Activated gamma-delta T cell treated with Interleukin-2 at 50 U/mL for 16 hours (primary cell): ENCODE measurements at places on chromosomes 3 and 15.

DNA sequence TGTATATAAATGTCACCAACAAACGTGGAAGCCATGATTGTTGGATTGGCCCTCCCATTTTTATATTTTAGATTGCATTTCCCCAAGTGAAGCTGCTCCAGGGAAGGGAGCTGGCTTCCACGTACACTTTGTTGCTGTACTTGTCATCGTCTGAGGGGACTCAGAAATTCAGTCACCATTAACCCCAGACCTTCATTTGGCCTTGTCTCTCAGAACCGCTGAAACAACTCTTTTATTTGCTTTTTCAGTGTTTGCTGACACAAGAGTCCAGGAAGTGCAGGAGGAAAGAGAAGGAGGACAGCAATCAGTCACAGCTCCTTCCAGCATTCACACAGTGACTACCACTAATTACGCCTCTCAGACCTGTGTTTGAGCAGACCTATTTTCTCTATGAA lies 276.5 kb downstream of the TBL1XR1 start:
- no peak for DNase-seq

GRCh38 chr3:183378008-183378407 lies 50.4 kb downstream of the MCF2L2 start:
- DNase-seq: no peak

DNA sequence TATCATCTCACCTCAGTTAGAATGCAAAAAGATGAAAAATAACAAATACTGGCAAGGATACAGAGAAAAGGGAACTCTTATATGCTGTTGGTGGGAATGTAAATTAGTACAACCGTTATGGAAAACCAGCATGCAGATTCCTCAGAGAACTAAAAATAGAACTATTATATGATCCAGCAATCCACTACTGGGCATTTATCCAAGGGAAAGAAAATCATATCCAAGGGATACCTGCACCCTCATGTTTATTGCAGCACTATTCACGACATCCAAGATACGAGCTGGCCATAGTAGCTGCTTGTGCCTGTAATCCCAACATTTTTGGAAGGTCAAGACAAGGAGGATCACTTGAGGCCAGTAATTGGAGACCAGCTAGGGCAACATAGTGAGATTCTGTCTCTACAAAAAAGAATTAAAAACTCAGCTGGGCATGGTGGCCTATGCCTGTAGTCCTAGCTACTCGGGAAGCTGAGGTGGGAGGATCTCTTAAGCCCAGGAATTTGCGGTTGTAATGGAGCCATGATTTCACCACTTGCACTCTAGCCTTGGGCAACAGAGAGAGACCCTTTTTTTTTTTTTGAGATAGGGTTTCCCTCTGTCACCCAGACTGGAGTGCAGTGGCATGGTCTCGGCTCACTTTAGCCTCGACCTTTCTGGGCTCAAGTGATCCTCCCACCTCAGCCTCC lies 26.6 kb downstream of the USP50 start:
- DNase-seq: no peak

DNA sequence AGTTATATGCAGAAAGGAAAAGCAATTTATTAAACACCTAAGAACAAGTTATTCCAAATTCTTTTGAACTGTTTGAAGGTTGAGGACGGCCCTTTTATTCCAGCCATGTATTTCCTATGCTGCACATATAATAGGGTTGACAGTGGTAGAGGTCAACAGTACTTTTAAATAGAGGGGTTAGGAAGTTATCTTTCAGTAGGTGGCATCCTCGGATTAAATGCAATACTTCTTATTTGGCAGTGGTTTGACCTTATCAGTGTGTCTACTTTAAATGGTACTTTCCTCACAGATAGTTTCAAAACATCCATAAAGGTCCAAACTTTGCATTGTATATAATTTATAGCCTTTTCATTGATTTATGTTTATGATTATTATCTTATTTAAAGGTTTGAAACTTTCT lies 558.7 kb downstream of the TUSC7 start:
- DNase-seq: no peak

- DNase-seq: no peak
Measured at GRCh38 chr3:182117583-182117982, 405.9 kb downstream of the SOX2 start.

- DNase-seq: no peak
Measured at GRCh38 chr3:88334187-88334868, 184.6 kb downstream of the C3orf38 start.

GRCh38 chr15:48541341-48542278 lies 103.9 kb downstream of the FBN1 start:
- DNase-seq: no peak
